ENCODE measurements at places on chromosomes 6 and 20.

DNA sequence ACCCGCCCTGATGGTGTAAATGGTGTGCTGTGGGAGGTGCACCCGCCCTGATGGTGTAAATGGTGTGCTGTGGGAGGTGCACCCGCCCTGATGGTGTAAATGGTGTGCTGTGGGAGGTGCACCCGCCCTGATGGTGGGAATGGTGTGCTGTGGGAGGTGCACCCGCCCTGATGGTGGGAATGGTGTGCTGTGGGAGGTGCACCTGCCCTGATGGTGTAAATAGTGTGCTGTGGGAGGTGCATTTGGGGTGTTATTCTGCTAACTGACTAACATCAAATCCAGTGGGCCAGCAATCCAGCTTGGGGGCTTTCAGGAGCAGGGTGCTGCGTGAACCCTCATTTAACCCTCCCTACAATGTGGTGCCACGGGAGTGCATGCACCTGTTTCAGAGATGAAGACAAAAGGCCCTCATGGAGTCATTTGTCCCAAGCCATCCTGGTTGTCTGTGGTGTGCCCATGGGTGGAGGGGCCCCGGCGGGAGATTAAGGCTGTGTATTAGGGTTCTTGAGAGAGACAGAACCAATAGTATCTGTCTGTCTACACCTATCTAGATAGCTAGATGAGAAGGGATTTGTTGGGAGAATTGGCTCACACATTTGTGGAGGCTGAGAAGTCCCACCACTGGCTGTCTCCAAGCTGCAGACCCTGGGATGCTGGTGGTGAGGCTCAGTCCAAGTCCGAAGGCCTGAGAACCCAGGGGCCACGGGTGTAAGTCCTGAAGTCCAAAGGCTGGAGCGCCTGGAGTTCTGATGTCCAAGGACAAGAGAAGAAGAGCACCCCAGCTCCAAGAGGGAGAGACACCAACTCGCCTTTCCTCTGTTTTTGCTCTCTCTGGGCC lies 39.2 kb downstream of the TMEM242 start:
- no peak for DNase-seq

DNA sequence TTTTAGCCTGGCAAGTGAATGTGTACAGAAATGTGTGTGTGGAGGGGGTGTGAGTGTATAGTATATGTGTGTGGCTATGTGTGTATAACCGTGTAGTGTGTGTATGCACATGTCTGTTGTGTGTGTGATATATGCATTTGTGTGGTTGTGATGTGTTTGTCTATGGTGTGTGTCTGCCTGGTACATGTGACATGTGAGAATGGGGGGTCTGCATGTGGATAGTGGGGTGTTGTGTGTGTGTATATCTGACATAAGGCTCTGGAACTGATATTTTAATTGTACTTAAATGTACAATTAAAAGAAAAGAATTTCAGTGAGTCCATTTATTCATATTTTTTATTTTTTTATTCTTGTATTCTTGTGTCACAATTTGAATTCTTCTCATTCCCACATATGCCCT lies 57.2 kb upstream of the CNR1 start:
- no peak for DNase-seq

GRCh38 chr6:80679992-80680391 lies 573.5 kb downstream of the BCKDHB start:
- no peak for DNase-seq

- no peak for DNase-seq
Measured at GRCh38 chr6:153092082-153093013, 38.7 kb downstream of the RGS17 start.

GRCh38 chr6:108562503-108562993 lies 1.8 kb downstream of the FOXO3 start:
- peak; percentile 46 for DNase-seq

GRCh38 chr20:3074812-3075211 lies 3.4 kb downstream of the OXT start:
- no peak for DNase-seq

DNA sequence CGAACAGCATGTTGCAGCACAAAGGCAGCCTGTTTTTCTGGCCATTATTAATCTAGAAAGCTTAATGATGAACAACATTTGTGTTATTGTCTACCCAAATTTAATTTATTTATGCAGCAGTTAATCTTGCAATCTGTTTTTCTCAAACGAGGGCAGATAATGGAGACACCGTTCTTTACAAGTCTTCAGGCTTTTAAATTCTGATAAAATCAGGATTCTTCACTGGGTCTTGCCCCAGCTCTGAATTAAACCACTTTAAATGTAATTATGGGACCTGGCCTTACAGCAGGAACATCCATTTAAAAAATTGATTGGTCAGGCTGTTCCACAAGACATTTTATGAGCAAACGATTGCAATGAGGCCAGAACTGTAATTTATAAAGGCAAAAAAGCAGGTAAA lies 26.5 kb upstream of the INSM1 start:
- no peak for DNase-seq

DNA sequence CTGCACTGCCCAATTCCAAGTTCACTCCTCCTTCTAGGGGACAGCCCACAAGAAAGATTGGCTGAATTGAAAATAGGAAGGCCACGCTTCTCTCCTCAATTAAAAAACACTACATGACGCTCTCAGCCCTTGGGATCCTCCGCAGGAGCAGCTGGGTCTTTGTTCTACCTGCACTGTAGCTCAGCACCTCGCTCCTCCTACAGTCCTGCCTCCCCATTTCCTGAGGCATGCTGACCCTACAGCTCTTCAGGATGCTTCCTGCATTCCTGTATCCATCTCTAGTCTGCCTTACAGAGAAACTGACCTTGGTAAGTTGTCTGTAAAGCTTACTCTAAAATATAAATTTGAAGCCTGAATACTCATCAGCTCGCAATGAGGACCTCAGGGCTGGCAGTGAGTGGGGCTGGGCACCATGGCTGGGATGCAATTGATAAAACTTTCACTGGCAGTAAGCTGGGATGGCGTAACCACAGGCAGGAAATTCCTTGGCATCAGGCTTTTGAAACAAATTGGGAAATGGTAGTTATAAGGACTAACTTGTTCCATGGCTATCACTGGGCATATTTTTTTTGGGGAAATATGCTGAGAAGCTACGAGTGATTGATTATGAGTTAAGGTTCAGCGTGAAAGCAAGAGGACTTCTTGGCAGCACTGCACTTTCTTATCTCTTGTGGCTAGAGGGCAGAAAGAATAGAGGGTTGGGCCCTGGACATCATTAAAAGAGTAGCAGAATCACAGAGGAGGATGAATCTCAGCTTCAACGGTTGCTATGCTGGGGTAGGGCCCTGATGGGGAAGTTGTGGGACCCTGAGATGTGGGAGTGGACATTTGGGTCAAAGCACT lies 11.7 kb upstream of the SIRPB1 start:
- DNase-seq, result no peak

DNA sequence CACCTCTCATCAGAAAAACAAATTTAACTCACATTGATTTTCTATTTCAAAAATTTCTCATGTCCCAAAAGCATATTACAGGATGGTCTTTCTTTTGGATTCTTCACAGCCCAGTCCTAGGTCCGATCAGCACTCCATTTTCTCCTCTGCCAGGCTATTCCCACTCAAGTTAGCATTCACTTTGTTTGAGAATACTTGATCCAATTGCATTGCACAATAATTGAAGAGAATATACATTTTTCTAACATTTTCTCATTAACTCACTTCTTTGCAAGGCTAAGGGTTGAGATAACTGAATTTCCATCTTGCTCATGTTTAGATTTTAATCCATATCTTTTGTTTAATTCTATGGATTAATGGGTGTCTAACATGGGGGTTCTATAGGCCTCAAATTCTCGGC lies 716.1 kb downstream of the QKI start:
- DNase-seq, result no peak

DNA sequence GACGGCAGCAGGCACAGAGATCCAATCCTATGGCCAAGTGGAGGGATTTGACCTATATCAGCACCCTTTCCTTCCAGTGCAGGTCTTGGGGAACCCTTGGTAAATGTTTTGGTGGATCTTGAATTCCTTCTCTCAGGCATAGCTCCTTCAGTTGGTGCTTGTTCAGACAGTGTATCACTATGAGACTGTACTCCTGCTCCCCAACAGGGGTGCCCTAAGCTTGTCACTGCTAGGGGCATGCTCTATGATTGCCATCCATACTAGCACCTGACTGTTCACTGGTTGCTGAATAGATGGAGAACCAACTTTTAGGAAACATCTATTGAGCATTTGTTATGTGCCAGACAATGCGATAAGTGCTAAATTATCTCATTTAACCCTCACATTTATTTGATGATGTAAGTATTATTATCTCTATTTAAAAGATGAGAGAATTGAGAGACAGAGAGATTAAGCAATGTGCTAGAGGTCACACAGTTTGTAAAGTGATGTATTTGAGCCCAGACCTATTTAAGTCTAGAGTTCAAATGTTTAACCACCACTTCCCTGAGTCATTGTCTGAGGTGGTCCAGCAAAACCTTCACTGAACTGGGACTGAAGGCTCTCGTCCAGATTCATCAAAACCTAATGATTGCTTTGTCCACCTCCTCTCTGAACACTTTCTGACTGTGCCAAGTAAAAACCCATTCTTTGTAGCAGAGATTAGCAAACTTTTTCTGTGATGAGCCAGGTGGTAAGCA lies 34.3 kb downstream of the ADGRF1 start:
- no peak for DNase-seq

DNA sequence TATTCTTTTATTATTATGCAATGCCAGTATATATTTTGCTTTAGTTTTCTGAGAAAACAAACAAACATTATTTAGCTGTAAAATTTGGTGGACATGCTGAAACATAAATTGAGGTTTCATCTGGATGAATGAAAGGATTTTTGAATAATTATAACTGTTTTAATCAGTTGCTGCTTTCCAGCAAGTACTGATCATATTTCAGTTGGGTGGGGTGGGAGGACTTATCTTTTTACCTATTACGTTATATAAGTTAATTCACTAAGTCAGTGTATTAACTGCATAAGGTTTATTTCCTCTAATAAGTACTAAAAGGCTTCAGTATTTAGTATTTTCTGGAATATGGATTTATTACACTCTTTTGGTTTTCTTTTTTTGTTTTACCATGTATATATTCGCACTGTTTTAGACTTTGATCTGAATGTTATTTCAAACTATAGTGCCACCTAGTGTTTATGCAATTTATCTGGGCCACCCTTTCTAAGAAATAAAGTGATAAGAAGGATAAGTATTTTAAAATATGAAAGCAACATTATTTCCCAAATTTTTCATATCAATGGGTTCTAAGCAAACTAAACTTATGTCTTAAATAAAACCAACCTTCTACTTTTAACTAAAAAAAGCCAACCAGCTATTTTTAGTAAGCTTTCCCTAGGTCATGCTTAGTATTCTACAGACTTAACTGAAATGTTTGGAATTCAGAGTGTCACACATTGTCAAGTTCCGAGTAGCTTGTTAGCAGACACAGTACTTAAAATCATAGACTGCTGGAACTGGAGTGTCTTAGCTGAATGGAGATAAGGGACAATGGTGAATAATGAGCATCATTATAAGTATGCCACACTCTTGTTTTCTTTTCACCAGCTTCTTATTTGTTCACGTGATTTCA lies 105.4 kb upstream of the MCHR2 start:
- DNase-seq, result no peak

DNA sequence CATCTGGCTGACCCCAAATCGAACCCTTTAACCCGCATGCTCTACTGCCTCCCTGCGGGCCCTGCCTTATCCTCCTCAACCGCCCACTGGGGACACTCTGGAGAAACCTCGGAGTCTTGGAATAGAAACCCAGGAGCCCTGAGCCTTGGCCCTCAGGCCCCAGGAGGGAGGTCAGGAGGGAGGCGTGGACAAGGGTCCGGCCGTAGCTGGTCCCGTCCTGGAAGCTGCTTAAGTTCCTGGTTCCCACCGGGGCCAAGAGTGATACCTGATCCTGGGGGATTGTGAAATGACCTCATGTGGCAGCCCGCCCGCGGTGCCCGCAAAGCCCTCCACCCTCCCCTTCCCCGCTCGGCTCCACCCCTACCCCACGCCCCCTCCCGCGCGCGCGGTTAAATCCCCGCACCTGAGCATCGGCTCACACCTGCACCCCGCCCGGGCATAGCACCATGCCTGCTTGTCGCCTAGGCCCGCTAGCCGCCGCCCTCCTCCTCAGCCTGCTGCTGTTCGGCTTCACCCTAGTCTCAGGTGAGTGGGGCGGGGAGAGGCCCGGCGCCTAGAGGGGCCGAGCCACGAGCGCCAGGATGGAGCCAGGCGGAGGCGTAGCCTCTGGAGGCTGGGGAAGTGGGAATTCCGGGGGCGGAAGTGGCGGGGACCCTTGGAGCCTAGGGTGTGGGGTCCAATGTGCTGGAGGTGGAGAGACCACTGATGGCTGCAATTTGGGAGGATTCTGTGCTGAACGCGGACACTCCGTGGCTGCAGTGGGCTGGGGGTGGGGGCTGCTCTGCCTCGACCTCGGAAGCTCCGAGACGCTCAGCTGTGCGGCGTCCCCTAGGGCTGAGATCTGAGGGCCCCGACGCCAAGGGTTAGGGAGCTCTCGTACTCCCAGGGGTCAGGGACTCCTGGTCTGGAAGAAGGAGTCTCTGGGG lies at the start of gene WFDC2:
Gene WFDC2 (plus strand): TSS at position 418 of the 926 bp plus-strand sequence. CDS start 29 bp downstream, at position 447.
- no peak for DNase-seq

- no peak for DNase-seq
Measured at GRCh38 chr20:53581444-53582250, 12.0 kb downstream of the ZNF217 start.

DNA sequence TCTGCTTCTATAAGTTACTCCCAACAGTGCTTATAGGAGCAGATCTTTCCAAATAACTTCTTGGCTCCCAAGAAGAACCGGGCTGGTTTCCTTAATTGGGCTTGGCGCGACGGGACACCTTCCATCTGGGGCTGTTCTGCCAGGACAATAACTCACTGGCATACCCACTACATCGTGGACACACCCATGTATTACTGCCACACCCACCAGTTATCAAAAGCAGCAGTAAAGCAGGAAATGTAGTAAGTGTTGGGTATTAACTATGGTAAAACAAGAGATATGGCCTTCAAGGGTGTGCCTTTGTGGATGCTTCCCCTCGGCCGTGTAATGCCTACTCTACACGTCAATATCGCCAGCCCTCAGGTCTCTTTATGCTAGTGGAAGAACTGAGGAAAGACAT lies 24.7 kb downstream of the CNKSR3 start:
- no peak for DNase-seq

GRCh38 chr6:56381801-56382251 lies 134.4 kb upstream of the COL21A1 start:
- DNase-seq, result no peak

DNA sequence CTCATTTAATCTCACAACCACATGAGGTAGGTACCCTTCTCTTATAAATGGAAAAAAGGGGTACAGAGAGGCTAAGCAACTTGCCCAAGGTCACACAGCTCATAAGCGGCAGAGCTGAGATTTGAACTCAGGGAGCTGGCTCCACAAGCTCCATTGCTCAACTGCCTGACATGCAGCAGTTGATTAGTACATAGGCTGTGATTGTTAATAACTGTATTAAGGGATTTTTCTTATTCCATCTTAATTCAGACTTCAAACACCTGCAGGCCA lies 6.6 kb downstream of the CCN5 start:
- no peak for DNase-seq

DNA sequence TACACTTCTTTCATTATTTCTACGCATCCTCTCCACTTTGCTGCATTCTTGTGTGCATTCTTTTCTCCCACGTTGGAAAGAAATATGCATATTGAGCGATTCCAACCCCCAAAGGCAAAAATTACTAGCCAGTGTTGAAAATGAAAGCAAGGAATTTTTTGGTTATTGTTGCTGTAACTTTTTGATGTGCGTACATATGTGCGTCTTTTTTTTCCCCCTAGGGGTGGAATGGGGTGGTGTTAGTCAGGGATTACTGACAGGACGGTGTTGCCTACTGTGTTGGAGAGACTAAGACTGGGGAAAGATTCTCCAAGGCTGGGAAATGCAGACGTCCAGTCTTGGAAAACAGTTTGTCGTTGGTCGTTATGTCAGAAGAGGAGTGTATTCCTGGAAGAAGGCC lies 44.2 kb upstream of the ESR1 start:
- no peak for DNase-seq

Data from nucleus accumbens (tissue), 56 donors.